Stimulated activated CD8-positive, alpha-beta memory T cell treated with anti-CD3 and anti-CD28 coated beads, Interleukin-7, amount 100 ng/mL, for 48 hours (primary cell): ENCODE measurements at places on chromosomes 7 and 10.

DNA sequence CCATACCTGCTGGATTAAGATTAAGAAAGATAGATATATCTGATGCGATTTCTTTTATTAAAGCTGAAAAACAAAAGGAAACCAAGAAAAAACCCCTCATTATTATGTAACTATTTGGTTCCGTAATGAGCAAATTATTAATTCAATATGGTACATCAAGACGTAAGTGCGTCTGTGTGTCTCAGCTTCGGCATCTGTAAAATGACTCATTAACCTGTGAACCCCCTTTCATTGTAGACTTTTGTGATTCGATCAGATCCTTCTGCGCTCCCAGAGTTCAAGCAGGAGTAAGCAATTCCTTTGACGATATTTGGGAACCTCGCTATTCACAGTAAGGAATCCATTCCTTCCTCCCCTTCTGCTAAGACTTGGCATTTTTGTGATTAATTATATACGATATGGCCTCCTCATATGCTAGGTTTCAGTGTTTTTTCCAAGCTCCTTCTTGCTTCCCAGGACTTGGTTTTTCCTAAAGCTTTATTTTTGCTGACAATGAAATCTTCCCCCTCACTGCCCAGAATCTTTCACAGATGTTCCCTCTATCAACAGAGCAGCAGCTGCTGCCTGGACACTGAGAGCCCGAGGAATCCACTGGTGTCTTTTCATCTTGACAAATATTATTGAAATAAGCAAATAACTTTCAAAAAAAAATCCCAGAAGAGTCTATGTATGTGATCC, 171.7 kb upstream of the CELF2 start:
- no peak for DNase-seq

DNA sequence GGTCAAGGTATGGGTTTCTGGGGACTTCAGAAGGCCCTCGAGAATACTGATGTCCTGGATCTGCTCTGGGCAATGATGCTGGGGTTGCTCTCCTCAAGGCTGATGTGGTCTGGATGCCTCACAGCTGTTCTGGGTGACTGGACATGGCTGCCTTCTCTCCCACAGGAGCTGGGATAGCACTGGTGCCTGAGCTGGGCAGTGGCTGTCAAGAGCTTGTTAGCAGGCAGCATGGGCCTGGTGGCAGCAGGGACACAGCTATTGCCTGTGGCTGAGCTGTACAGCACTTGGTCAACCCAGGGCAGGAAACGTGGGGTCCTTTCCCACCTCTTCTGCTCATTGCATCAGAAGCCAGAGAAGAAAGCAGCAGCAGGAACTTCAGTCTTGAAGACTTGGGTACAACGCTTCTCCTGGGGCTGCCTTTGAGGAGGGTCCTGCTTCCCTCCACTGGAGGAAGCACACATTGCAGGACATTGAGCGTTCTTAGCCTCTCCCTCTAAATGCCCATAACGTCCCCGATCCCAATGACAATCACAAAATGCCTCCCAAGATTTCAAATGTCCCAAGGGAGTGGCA, 13.0 kb downstream of the ADCYAP1R1 start:
- DNase-seq = no peak

- no peak for DNase-seq
These were observed 8.2 kb downstream of the ASB10 start for GRCh38 chr7:151178831-151179230.

DNA sequence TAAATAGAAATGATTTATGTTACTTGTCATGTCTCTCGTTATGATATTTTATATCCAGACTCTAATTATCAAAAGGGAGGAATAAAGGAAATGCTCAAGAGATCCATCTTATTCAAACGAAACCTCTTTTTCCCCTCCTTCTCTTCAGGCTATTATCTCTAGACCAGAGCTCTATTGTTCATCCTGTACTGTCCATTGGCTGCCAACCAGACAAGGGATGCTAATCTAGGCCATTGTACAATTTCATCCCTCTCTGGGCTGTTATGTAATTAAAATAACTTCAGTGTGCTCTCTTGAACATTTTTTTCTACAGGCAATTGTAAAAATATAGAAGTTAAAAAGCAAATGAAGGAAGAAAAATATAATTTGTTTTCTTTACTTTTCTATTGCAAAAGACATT, 220.4 kb downstream of the HDAC9 start:
- DNase-seq = no peak
